ENCODE measurements at places on chromosomes 4 and X. TPM values are rescaled to one million over a fixed set of nuclear protein-coding genes. Genes with fewer than 3 reads are reported as not detected.

DNA sequence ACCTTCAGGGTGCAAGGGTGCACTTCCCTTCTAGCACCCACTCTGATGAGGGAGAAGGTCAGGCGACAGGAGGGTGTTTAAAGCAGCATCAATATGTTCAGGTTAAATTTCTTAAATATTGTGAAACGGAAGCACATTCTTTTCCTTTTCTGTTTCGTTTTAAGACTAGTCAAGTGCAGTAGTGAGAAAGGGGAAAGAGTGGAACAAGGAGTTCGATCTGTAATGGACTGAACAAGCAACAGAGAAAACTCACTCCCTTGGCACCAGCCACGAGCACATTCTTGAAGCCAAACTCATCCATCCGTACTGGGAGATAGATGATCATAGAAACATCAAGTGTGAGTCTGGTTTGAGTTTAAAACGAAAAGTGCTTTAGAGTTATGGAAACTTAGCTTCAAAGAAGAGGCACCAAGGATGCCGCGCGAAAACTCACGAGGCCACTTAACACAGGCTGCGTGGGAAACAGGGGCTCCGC is 815 bp downstream of the FAM53A start:
- DNase-seq, result no peak

- no peak for DNase-seq
Observed at GRCh38 chrX:7019555-7019954, 128.0 kb upstream of the STS start.

- no peak for DNase-seq
Observed at GRCh38 chr4:176610594-176610993, 182.1 kb downstream of the VEGFC start.

GAGE13 gene
- total RNA-seq, result not detected

DNA sequence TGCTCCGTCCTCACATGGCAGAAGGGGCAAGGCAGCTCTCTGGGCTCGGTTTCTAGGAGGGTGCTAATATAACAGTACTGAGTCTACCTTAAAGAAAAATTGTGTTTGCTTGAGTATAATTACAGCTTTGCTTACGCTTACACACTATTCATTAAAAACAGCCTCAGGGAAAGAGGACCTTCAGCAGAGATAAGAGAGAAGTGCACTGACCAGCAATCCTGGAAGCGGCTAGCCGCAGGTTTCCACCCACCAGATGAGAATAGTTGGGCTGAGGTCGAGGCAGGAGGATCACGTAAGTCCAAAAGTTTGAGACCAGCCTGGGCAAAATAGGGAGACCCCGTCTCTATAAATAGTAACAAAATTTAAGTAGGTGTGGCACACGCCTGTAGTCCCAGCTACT is 15.2 kb upstream of the MRFAP1 start:
- no peak for DNase-seq

DNA sequence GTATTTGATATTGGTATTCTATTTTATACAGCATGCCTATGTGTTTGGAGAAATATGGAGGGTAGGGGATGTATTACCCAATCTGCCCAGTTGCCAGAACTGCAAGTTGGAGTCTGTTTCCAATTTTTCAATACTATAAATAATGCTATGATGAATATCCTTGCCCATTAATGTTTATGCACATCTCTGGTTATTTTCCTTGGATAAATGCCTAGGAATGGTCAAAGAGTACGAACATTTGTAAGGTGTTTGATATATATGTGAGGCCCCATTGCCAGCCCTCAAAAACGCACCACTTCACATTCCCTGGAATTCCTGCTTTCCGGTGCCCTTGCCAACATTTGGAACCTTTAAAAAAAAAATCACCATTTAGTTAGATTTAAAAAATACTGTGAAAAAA is 34.3 kb downstream of the CLDN34 start:
- DNase-seq, result no peak

DNA sequence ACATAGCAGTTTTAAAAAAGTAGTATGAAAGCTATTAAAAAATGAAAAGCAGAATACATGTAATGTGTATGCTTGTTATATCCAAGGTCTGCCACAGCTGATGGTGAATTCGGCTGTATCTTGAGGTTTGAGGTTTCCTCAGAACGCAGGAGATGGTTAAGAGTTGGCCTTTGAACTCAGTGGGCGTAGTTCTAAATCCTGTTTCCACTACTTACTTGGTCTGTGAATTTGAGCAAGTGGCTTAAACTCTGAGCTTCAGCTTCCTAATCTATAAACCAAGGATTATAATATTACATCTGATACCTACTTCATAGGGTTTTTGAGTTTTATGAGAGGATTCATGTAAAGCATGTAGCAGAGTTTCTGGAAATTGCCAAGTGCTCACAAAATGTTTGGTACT is 125.2 kb downstream of the STIM2 start:
- no peak for DNase-seq

AFP gene
- total RNA-seq, result not detected

KLHL4 gene
- 0.74 TPM for total RNA-seq

- no peak for DNase-seq
Observed at GRCh38 chrX:10415306-10416001, 204.9 kb downstream of the MID1 start.

DNA sequence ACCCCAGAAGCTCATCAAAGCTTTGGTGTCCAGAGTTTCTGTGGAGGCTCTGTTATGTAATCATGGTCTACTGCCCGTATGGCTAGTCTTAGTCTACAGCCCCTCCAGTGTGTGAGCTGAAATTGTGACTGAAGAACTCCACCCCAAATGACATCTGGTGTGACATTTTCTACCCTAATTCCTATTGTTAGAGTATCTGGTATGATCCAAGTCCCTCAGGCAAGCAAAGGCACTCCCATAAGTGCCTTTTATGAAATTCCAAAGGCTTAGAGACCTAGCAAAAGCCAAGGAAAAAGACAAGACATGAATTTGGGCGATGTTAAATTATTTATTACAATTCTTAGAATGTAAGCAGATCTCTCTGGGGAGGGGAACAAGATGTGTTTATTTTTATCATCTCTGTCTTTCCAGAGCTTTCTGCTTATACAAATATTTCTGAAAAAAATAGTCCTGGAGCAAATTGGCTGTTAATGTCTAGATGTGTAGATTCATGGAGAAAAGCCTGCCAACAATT is 417.4 kb downstream of the CCSER1 start:
- DNase-seq, result no peak

GRCh38 chr4:25817059-25817681 is 45.6 kb downstream of the SEL1L3 start:
- no peak for DNase-seq

CITED1 gene
- total RNA-seq, result not detected

DNA sequence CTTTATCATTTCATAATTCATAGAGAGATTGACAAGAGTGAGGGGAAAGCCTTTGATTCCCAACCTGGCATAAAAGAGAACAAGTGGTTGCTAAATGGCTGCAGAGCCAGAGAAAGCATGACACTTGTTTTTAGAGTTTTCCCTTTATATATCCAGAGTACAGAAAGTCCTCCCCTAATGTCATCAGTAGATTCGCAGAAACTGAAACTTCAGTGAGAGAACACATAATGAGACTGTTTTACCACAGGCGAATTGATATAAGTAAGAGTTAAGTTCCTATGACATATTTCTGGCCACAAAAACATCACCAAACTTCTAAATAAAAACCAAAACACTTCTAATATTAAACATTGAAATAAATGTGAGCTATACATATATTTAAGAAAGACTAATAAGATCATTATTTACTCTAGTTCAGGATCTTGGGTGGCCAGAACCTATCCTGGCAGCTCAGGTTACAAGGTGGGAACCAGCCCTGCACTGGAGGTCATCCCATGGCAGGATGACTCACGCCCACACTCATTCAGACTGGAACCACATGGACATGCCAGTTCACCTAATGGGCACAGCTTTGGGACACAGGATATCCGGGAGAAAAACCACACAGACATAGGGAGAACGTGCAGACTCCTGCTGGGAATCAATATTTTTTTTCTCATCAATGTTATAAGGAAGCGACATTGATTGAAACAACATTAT is 35.5 kb downstream of the NWD2 start:
- DNase-seq, result no peak

- DNase-seq, result no peak
Observed at GRCh38 chrX:69388526-69388925, 115.6 kb upstream of the NALF2 start.

DNA sequence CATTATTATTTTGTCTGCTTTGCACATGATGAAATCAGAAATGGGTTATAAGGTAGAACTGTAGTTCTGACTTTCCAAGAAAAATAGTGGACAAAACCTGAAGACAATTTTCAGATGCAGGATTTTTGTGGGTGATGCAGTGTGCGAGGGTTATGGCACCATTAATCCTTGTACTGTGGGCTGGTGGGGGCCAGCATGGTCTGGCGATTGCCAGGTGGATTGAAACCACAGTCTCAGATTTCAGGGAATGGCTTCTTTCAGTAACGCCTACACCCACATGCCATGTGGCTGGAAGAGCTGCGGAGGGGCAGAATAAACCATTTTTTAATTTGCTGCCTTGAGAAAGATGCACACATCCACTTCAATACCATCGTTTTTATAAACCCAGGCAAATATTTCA is 150.5 kb downstream of the ARSF start:
- no peak for DNase-seq

DUSP9 gene
- not detected for total RNA-seq

DNA sequence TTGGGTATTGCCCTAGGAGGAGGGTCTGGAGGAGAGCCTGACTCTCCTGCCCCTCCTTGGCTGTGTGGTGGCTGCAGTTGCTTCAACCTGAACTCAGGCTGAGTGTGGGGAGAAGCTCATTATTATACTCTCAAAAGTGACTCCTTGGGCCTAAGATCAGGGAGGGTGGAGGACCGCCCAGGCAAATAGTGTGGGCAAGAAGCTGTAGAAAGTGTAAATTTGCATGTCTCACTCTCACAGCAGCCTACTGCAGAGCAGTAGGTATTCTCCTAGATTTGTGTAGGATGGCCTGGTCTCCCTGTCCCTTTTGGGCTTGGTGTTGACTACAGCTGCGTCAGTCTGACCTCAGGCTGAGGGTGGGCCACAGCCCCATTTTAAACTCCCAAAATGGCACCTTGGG is 156.1 kb downstream of the ZNF330 start:
- no peak for DNase-seq

- no peak for DNase-seq
Observed at GRCh38 chrX:87616371-87616770, 98.8 kb downstream of the KLHL4 start.

- DNase-seq, result no peak
Observed at GRCh38 chr4:73894001-73894400, 24.8 kb downstream of the CXCL1 start.

FMR1NB gene
- total RNA-seq, result not detected

DNA sequence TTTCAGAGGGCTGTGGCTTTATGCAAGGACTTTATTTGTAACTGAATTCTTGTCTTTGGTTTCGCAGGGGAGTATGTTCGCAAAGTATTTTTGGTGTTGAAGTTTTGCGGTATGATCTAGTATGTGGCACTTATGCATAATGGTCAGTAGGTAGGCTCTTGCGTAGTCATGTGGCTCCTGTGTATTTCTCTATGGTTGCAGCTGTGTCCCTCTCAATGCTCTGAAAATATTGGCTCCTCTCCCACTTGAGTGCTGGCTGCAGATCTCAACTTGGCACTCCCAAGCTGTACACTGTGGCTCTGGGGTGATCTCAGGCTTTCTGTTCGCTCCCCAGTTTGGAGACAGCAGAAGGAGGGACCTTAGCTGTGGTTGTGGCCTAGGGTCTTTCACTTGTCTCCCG is 24.8 kb downstream of the ARMCX5 start:
- DNase-seq, result no peak

KLF8 gene
- 3.3 TPM for total RNA-seq

DNA sequence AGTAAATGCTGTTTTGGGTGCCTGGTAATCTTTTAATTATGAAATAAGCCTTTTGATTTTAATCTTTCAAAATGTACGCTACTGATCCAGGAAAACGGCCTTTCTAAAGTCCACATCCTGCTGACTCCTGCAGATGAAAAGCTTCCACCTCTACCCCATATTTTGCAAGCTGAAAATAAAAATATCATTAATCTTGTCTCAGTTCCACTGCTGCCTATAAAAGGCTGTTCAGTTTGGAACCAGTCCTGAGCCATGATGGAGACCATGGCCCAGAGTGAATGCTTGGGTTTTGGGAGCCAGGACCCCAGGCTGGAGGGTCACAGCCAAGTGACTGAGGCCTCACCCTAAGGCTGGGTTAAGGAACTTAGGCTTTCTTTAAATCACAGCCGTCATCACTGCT is 110.8 kb downstream of the AFF1 start:
- no peak for DNase-seq

DNA sequence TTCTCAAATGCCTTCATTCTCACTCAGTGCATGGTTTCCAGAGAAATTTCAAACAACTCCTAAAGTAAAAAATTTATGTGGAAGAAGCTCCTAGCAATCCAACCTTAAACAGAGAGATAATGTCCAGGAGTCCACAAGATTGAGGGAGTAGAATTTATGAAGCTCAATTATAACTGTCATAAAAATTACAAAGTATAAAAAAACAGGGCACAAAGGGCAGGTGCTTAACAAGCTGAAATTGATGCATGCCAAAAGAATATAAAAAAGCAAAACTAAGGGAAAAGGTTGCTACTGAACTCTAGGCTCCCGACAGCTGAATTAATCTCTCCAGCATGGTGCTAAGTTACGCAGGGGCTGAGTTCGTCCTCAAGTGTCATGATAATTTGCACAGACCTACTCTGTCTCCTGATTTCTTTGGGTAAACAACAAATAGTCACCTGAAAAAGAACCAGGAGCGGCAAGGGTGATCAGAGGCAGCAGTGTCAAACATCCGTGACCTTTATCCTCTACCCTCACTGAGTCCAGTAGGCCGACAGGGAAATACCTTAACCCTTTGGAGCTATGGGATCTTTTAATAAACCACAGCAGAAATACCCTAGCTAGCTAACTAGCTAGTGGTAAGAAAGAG is 47.2 kb upstream of the RELL1 start:
- DNase-seq, result no peak

- no peak for DNase-seq
Observed at GRCh38 chr4:152200511-152201333, 335.2 kb downstream of the FBXW7 start.

GRCh38 chrX:14359316-14359715 is 170.0 kb upstream of the GLRA2 start:
- no peak for DNase-seq
